HepG2 (cell line): ENCODE measurements at places on chromosomes 6 and 20. TPM values are rescaled to one million over a fixed set of nuclear protein-coding genes. Genes with fewer than 3 reads are reported as not detected.

ASIP gene
- not detected in 2 replicates for total RNA-seq

CDH22 gene
- not detected in 2 replicates for total RNA-seq

XKR7 gene
- total RNA-seq = not detected in 2 replicates

DYNLT1 gene
- 108 and 144 TPM in 2 replicates for total RNA-seq

KCNQ2 gene
- not detected in 2 replicates for total RNA-seq

ARHGAP18 gene
- total RNA-seq = 115 and 183 TPM in 2 replicates

CST2 gene
- not detected in 2 replicates for total RNA-seq

NKX2-4 gene
- not detected in 2 replicates for total RNA-seq

MEI4 gene
- total RNA-seq = not detected in 2 replicates

THBD gene
- total RNA-seq = not detected in 2 replicates

SYCP2L gene
- total RNA-seq = 0.22 TPM in 1 of 2 replicates, not detected in the other
